Activated CD8-positive, alpha-beta memory T cell treated with anti-CD3 and anti-CD28 coated beads for 48 hours (primary cell): ENCODE measurements at places on chromosomes 7 and 10.

GRCh38 chr7:80387634-80388193 is 124.2 kb downstream of the GNAT3 start:
- no peak for DNase-seq

DNA sequence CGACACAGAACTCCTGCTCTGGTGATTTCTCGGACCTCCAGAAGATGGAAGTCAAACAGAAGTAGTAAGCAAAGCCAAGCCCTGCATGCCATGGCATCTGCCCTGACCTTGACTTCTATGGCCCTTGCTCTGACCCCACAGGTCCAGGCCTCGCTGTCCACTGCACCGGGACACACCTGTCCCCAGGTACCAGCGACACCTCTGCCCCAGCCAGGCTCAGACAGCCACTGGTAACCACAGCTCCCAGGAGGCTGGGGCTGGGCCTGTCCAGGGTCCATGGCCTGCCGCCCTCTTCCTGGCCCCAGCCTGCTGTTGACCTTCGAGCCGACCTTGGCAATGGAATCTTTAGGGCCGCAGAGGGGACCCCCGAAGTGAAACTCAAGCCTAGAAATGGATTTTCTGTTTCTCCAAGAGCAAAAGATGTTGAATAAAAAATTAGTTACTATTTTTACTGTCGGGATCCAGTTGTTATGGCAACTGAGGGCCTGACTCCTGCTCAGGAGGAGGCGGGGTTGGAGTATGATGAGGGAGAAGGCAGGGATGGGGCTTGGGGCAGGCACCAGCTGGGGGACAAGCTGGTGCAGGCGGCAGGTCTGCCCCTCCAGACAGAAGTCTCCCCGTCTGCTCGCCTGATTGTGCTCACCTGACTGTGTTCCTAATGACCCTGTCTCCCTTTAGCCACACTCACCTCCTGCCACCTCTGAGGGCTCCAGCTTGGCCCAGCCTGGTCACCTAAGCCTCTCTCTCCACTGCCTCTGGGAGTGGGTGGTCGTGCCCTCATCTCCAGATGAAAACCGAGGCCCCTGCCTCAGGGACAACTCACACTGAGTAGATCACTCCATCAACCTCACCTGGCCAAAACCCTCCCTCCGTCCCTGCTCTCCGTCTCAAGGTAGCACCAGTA is 4.1 kb upstream of the MMD2 start:
- no peak for DNase-seq

DNA sequence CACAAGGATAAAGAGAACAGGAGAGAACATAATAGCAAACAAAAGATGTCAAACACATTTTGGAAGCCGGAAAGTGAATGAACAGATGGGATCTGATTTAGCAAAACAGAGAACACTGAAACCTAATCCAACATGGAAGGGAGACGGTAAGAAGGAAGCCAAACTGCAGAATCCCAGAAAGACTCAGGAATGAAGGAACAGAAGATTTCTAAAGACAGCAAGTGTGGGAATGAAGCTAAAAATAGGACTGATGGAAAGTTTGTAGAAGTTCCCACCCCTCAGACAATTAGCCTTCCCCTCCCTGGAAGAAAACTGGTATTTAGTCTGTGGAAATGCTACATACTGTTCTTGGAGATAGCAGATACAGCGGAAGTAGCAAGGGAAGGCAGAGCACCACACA is 40.8 kb downstream of the SLC16A12 start:
- DNase-seq: no peak

DNA sequence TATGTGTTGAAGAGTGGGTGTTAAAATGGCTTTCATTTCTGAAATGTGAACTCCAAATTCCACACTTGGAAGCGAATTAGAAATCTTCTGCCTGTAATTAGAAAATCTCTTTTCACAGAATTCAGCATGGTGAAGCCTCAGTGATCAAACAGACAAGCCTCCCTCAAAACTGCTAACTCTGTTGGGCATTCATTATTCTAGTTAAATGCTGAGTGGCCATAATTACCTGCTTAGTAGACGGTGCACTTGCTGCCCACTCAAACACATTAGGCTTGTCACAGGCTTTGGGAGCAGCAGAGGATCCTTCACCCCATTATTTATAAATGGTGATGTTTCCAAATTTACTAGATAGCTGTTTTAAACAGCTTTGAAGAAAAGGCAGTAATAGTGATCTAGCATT is 177.2 kb upstream of the PCLO start:
- no peak for DNase-seq

DNA sequence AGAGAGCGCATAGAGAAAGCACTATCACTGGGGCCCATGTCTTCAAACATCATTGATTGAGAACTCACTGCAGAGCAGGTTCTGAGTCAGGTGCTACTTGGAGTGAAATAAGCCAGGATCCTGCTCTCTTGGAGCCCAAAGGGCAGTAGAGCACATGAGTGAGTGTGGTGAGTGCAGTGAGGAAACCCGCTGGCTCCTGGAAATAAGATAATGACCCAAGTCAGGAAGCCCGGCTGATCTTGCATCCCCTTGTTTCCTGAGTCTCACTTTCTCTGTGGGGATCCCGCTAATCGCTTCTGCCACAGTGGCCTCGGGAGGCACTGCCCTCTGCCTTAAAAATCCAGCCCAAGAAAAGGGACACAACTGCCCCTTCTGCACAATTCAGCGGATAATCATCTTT is 7.1 kb upstream of the FAM107B start:
- no peak for DNase-seq

DNA sequence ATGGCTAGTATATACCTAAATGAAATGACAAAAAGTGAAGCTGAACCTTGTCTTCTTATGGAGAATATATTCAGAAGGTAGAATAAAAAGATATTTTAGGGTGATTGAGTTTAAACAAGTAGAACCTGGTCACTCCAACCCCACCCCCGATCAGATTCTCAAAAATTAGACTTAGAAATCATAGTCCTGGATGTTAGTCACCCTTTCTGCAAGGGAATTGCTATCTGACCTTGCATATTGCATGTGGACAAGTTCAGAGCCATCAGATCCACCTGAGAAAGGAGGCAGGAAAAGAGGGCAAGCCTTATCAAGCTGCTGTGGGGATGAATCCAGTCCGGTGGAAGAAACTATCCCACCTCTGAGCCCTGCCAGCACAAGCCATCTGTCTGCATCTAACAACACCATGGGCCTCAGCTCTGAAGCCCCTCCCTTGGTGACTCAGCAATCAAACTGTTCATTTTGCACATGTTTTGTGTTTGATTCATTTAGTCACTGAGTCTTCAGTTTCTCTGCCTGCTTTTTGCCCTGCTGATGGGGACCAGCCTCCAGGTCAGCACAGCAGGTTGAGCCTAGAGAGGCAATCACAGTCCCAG is 727.3 kb downstream of the AUTS2 start:
- DNase-seq: no peak

DNA sequence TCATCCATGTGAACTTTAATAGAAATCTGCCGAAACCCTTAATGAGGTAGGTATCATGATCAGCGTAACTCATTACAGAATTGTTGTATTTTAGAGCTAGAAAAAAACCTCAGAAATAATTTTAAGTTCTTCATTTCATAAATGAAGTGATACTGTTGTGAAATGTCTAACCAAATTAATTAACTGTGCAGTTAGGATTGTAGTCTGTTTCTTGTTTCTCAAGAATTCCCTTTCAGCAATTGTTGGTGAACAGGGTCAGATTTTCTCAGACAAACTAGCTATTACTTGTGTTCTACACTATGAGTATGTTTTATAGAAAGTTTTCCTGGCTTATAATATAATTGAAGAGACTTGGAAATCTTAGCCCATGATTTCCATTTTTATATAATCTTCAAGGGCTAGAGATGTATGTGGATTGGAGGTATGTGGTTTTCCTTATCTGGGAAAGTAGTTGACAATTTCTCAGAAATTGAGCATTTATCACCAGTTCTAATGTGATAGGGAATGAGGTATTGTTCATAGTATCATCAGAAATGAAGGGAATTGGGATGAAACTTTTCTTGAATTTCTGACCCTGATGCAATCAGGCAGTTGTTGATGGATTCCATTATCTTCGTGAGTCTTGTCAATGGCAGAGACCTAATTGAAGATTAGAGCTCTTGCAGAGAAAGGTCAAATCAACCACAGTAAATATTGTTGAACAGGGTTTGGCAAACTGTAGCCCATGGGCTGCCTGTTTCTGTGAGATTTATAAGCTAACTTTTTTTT is 55.0 kb downstream of the ST7 start:
- no peak for DNase-seq

DNA sequence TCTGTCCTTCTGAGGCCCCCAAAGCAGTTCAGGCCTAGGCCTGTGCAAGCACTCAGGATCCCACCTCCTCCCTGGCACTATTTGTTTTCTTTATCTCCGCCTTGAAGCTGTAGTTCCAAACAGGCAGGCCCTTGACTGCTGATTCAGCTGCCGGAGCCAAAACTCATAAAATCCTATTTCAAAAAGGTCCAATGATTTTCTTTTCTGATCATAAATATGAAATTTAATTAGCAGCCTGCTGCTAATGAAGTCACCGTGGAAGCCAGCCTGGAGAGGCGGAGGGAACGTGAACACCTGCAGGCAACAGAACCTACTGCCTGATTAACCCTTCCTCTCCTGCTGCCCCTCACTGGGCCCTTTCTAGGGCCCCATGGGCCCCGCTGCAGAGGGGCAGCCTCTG is 60.1 kb downstream of the CARD11 start:
- no peak for DNase-seq

DNA sequence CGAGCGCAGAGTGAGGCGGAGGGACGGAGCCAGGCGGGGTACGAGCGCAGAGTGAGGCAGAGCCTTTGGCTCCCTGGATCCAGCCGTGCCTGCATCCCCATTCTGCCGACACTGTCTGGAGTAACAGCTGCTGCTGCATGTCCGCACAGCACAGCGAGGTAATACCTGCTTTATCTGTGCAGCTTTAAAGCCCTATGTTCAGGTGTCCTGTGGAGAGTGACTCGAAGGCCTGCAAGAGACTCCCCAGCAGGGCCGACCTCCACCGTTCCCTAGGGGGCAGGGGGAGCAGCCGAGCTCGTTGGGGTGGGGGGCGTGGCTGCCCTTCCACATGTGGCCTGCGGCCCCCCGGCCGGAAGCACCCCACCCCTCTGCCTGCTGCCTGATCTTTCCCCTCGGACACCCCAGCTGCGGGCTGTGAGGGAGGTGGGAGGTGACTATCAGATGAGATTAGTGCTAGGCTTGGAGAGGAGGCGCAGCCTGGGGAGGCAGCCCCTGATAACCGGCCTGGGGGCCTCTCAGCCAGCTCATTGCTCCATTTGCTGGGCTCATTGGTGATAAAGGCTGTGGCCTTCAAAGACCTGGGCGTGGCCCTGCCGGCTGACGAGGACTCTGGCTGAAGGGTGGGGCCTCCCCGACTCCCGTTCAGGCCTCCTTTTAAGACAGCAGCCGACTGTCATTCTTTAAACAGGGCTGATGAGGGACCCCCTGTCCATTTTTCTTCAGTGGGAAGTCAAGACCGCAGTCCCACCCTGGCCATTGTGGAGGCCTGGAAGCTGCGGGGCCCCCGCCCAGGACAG is 8.0 kb downstream of the VENTX start:
- DNase-seq: no peak

DNA sequence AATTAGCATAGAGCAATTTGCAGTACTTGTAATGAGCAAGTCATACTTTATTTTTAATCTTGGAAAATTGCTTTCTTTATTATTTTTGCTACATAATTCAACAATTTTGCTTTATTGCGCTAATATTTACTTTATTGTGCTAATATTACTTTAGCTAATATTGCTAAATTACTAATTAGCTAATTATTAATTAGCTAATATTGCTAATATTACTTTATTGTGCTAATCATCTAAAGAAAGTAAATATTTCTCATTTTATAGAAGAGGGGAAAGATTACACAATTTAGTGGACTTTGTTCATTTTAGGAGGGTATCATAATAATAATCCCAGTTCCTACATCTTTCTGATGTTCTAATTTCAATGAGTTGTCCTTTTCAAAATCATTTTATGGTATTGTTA is 61.2 kb downstream of the RUNDC3B start:
- no peak for DNase-seq

GRCh38 chr7:73894733-73895551 is 34.0 kb downstream of the TMEM270 start:
- DNase-seq: no peak

- no peak for DNase-seq
Observed at GRCh38 chr7:94149789-94150545, 145.8 kb upstream of the BET1 start.

DNA sequence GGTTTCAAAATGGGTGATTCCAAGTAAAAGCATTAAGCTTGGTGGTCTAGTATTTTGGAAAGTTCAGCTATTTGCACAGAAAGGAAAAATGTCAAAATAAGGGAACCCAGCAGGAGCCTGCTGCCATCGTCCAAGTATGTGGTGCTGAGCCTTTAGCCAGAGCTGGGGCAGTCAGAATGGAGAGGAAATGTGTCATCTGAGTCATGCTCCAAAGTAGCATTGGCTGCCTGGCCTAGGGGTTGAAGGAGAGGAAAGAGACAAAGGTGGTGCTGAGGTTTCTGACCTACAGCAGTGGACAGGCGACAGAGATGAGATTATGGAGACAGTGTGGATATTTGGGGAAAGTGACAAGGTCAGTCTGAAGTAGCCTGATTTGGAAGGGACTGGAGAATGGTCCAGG is 103.9 kb downstream of the PLCE1 start:
- no peak for DNase-seq

GRCh38 chr7:96663457-96663856 is 46.2 kb downstream of the SEM1 start:
- DNase-seq: no peak

DNA sequence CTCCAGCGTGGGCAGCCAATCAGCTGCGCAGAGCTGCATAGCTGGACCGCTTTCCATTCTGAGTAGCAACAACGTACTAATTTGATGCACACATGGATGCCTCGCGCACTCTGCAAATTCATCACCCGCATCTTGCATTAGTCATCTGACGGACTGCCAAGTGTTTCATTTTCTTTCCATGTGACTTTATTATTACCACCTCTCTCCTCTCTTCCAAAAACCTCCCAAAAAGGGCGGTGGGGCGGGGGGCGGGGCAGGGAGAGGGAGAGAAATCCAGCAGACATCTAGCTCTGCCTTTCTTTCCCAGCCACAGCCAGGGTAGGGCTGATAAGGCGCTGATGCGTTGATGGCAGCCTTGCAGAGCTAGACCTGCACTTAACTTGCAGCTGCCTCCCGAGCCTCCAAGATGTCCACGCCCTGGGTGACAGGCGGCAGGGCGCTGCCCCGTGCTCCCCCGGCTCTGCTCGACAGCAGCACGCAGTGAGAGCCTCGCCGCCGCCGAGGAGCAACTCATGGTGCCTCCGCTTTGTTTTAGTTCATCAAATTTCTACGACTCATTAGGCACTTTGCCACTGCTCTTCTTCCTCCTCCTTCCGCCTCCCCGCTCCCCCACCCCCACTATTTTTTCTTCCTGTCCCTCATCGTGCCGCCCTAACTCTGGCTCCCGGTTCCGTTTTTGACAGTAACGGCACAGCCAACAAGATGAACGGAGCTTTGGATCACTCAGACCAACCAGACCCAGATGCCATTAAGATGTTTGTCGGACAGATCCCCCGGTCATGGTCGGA is 147.3 kb downstream of the CELF2 start:
- DNase-seq: no peak

GRCh38 chr7:69738396-69738951 is 140.2 kb downstream of the AUTS2 start:
- DNase-seq: no peak

DNA sequence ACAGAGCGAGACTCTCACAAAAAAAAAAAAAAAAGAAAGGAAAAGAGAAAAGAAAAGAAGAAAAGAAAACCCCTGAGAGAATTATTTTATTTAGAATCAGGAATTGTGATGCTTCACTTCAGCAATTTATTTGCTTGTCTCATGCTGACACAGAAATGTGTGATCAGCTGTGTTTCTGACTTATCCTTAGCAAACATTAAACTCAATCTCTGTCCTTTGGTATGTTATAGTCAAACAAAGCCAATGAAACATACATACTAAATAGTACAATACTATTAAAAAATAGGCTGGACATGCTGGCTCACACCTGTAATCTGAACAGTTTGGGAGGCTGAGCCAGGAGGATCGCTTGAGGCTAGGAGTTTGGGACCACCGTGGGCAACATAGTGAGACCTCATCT is 733.0 kb upstream of the FZD8 start:
- DNase-seq: no peak
